ENCODE measurements at places on chromosomes 1 and 21.

GRCh38 chr1:81366173-81366572 lies 434.6 kb upstream of the ADGRL2 start:
- DNase-seq = no peak

GRCh38 chr1:63967901-63968300 lies 194.1 kb downstream of the ROR1 start:
- DNase-seq = no peak

DNA sequence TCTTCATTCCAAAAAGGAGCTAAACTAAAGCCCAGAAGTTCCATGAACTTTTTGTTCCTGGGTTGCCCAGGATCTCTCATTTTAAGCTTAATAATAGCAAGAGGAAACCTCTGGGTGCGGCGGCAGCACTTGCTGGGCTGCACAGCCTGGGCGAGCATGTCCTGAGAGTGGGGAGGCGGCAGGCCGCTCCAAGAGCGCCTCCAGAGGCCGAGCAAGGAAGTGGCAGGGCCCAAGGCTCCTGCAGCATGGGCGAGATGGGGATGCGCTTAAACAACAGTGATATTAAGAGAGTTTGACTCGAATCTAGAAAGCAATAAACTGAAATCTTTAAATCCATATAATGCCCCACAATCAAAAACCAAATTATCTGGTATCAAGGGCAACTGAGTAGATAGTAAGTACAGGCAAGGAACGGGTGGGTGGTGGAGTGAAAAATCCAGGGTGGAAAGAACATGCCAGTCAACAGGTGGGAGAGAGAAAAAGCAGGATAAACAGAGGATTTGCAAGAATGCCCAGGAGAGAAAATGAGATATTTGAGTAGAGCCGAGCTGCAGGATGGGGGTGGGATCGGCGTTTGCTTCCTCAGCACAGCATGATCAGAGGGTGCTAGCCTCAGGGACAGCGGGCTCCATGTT lies 14.1 kb upstream of the TNR start:
- DNase-seq = no peak

- DNase-seq = no peak
Measured at GRCh38 chr21:40351006-40351405, 483.8 kb downstream of the PCP4 start.

GRCh38 chr1:106897976-106898375 lies 158.5 kb upstream of the PRMT6 start:
- no peak for DNase-seq

GRCh38 chr1:201324821-201325677 lies 41.7 kb downstream of the PKP1 start:
- DNase-seq = no peak

- no peak for DNase-seq
Measured at GRCh38 chr1:165610866-165611265, 20.2 kb upstream of the MGST3 start.

- DNase-seq = no peak
Measured at GRCh38 chr21:46039891-46040660, 57.8 kb upstream of the COL6A2 start.

All from activated T-cell treated with anti-CD3 and anti-CD28 coated beads for 24 hours (primary cell).